Gastroesophageal sphincter (tissue), 4 donors: ENCODE measurements at places on chromosomes 5 and 9. TPM values are rescaled to one million over a fixed set of nuclear protein-coding genes. Genes with fewer than 3 reads are reported as not detected.

- no peak for ATAC-seq
These were observed 79.2 kb downstream of the COL5A1 start for GRCh38 chr9:134720796-134721195.

- ATAC-seq, result no peak
These were observed 267.1 kb upstream of the GRIA1 start for GRCh38 chr5:153223376-153223775.

DNA sequence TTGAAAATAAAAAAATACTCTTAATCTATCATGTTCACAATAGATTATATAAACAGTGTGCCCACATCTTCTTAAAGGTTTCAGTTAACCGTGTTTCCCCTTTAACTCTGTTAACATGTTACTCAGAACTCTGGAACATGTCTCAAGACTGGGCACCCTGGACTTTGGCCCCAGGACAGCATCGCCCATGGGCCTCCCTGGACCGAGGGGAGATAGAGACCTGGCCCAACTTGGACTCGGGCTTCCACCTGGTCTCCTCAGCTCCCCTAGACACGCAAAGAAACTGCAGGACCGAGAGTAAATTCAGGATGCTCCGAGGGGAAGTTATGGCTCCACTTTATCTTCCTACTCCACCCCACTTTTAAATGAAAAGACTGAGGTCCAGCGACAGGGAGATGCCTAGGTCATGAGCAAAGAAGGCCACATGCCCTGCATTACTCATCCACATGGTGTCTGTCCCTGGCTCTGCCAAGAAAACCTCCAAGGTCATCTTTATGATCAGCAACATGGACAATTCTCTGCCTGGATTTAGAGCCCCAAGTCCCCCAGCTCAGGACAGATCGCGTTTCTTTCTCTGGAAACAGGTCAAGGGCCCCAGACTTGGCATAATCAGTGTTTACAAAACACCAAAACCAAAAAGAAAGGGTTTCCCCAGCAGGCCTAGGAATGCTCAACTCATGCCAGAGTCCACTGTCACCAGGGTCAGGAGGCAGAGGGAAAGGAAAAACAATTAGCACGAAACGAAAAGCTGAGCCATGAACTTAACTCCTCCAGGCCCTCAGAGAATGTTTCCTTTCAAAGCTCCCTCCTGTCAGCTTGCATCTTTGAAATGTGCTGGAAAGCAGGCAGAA, 17.4 kb downstream of the GPX3 start:
- ATAC-seq, result peak; percentile 82

DNA sequence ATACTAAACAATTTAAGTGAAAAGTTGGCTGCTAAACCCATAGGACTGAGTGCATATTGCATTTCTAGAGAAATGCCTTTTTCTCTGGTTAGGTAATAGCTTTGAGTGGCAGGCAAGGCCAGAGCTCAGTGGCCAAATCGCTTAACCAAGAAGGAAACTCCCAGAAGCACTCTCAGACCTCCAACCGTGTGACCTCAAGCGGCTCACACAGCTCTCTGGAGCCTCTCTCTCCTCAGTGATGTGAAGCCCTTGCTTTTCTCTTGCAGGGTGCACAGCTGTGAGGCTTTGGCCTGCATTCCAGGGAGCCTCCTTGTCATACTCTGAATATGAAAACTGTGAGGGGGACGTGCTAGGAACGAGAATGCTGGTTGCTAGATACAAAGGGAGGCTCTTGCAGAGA, 106.7 kb downstream of the INSYN2B start:
- ATAC-seq, result peak; percentile 35

DNA sequence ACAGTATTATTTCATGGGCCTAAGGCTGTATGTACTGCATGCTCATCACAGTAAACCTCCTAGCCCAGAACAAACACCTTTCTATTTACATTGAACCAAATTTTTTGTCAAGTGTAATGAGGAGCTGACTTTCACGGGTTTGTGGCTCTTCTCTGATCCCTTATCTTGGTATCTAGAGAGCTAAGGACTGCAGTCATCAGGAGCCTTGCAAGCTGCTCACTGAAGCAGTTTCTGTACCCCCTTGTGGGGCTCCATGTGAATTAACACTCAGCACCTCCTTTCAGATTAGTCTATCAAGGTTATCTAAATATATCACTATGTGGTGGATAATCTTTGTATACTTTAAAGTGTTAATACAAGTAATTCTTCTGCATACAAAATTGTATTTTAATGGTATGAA, 108.2 kb downstream of the AUH start:
- no peak for ATAC-seq

DNA sequence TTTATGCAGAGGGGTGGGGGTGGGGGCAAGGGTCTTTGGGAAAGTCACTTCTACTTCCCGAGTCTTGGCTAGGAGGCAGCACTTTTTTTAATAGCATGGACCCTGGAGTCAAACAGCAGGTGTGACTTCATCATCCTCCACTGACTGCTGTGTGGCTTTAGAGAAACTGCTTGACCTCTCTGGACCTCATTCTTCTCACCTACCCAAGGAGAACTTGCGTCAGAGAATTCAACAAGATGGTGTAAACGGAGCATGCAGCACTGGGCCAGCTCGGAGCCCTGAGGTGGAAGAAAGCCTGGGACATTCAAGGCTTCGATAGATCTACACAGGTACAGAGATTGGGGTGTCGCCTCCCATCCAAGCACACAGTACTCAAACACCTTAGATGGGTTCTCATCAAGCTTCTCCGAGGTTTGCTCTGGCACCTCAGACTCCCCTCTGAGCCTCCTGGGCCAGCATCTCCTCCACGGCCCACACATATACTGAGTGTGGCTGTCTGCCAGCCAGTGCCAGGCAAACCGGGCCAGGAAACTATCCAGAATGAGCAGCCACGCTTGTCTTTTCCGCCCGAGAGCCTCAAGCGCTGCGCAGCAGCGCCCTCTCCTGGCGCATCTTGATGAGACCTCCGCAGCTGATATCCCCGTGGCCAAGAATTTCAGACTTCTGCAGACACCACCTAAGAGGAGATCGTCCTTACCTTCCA, 4.6 kb upstream of the SLC25A48 start:
- peak; percentile 42 for ATAC-seq

DNA sequence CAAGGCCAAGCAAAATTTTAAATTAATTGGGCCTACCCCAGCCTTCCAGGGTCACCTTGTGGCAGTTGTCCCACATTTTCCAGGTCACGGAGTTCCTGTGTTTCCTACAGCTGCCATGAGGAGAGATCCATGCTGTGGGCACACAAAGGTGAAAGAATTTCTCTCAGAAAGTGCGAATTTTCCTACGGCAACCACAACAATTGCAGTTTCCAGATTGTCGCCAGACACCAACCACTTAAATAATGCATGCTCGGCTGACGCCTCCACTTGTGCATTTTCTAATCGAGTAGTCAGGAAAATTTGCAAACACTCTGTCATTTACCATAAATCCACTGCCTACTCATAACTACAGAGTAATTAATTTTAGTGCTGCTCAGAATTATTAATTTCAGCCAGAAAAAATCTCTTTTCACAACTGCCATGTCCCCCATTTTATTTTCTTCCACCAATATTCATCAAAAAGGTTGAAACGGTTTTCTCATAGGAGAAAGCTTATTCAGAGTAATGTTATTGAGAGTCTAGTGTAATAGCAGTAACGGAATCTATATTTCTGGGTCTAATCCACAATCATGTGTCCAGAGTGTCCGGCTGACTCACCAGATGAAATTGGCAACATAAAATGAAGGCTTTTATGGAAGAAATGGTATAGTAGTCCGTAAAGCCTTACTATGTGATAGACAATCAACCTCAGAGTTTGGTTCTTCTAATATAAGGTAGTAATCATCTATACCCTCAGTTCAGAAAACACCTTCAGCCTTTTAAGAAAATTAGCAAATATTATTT, 389.8 kb downstream of the NR2F1-AS1 start:
- no peak for ATAC-seq

- no peak for ATAC-seq
These were observed 212.4 kb downstream of the MAPKAP1 start for GRCh38 chr9:125494653-125494915.

GRCh38 chr5:82911910-82912309, 165.3 kb downstream of the TMEM167A start:
- no peak for ATAC-seq

BNC2 gene
- total RNA-seq, result 93.2 TPM

LHX2 gene
- not detected for total RNA-seq

PRRX2 gene
- total RNA-seq, result 12.1 TPM
